ENCODE measurements at places on chromosomes 13 and 19.

DNA sequence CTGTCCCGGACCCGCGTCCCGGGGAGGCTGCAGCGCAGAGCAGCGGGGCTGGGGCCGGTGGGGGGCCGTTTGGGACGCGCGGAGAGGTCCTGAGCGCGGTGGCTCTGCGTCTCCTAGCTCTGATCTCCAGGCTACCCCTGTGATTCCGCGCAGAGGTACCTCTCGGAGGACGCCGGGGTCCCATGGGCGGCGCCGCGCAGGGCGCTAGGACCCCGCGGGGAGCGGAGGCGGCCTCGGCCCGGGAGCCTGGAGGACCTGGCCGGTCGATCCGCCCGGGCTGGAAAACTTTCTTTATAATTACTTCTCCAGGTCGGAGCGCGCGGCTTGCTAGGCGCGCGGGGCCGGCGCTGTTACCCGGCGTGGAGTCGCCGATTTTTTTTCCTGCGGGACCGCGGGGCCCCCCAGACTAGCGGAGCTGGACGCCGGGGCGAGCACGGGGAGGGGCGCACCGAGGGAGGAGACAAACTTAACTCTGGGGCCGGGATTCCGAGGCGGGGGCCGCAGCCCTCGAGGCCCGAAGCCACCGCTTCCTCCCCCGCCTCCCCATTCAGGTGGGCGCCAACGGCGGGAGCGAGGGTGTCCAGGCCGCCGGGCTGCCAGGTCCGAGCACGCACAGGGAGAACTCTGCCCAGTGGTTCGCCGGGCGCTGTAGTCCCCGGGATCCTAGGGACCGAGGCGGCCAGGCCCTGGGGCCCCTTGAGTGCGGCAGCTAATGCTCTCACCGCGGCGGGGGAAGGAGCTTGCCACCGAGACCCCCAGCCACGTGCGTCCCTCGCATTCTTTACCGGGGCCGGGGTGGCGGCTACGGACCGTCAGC is 848 bp upstream of the CEBPA start:
- no peak for DNase-seq

- DNase-seq: no peak
Measured at GRCh38 chr19:48571378-48572162, 19.6 kb downstream of the SULT2B1 start.

DNA sequence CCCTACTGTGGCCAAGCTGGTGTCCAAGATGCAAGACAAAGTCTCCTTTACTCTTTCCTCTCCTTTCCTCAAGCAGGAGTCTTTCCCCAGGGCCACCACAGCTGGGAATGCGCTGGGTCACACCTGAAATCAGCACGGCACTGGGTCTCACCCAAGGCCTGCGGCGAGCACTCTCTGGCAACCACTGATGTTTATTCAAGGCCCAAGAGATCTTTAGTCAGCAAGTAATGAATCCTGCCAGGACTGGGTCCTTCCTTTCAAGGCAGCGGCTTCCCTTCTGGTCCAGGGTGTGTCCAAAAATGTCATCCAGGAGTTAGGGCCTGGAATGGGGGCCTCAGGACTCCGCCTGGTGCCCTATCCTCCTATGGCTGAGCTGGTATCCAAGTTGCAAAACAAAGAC is 24.1 kb downstream of the BLOC1S3 start:
- no peak for DNase-seq

GRCh38 chr13:71609271-71609670 is 257.7 kb downstream of the DACH1 start:
- DNase-seq: no peak

GRCh38 chr19:18429717-18430416 is 8.1 kb downstream of the ISYNA1 start:
- DNase-seq: no peak

DNA sequence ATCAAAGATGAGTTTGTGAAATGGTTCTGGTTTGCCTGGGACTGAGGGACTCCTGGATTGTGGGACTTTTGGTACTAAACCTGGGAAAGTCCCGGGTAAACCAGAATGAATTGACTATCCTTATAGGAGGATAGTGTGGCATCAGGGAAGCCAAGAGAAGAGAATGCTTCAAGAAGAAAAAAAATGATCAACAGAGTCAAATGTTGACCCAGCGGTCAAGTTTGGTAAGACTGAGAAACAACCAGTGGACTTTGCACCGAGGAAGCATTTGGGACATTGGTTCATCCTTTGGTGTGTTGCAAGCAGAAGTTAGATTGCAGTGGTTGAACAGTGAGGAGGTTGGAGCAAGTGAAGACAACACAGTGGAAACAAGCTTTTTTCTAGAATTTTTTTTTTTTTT is 33.5 kb downstream of the CLEC17A start:
- no peak for DNase-seq

Data from stromal cell of bone marrow (primary cell).